ENCODE measurements at places on chromosomes 11 and 22. TPM values are rescaled to one million over a fixed set of nuclear protein-coding genes. Genes with fewer than 3 reads are reported as not detected.

The ART1 gene
- not detected for total RNA-seq

The SMIM38 gene
- not detected for total RNA-seq

The PRRG4 gene
- total RNA-seq = 0.14 TPM

DNA sequence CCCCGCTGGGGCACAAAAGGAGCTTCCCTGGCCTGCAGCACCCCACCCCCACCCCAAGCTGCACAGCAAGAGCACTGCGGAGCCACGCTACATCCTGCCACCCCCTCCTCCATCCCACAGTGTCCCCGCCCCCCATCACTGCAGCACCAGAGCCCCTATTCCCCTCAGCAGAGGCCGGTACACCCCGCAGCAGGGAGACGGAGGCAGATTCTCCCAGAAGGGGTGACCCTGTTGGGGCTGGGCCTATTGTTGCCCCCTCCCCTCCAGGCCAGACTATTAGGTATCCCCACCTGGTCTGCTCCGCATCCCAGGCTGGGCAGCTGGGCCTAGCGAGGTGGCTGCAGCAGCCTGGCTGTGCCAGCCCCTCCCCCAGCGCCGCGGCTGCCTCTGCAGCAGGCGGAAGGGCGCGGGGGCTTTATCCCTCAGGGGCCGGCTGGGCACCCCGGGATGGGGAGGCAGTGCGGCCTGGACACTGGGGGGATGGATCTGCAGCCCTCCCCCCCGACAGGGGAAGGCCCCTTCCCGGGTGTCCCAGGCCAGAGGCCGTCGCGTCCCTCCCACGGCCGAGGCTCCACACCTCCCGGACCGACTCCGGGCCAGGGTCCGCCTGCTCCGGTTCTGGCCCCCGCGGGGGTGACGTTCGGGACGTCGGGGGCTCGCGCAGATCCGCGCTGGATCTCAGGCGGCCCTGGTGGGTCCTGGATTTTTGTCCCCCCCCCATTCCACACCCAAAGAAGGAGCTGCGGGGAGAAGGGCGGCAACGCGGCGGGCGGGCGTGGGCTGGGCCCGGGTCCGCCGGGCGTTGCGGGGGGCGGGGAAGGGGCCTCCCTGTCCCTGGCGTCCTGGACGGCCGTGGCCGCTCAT, 943 bp downstream of the DUSP8 start:
- H3K27me3 ChIP-seq = peaks cover 14% of the 10 kb centered on the region
- no peaks in the 10 kb centered on the region for H3K36me3 ChIP-seq
- no peak for DNase-seq

DNA sequence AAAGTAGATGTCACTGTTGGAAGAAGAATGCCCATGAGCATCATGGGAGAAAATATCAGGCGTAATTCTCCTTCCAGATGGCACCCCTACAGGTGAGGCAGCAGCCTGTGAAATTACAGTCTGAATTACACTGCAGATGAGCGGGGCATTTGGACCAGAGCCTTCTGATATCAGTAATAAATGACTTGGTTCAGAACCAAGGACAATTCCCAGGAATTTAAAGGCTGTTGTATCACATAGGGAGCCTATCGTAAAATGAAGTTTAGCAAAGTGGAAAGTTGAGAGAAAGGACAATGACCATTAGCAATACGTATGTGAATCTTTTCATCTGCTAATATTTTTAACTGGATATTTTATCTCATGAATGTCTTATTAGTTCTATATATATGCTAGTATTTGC, 61.3 kb downstream of the PRMT3 start:
- H3K36me3 ChIP-seq = no peaks in the 10 kb centered on the region
- H3K27me3 ChIP-seq = no peaks in the 10 kb centered on the region
- no peaks in the 10 kb centered on the region for H3K4me1 ChIP-seq
- no peak overlapping the region for H3K4me3 ChIP-seq
- no peak for DNase-seq

GRCh38 chr11:69531071-69531716, 49.7 kb downstream of the LINC01488 start:
- H3K4me1 ChIP-seq = no peaks in the 10 kb centered on the region
- no peaks in the 10 kb centered on the region for H3K27me3 ChIP-seq
- no peak for DNase-seq

- no peaks in the 10 kb centered on the region for H3K36me3 ChIP-seq
- DNase-seq = no peak
- no peaks in the 10 kb centered on the region for H3K27me3 ChIP-seq
- H3K27ac ChIP-seq = no peak overlapping the region
- H3K4me3 ChIP-seq = no peak overlapping the region
Observed at GRCh38 chr11:119412072-119412471, 10.9 kb downstream of the THY1 start.

- peaks cover 29% of the 10 kb centered on the region for H3K4me1 ChIP-seq
- H3K4me3 ChIP-seq = no peak overlapping the region
- no peak overlapping the region for H3K27ac ChIP-seq
- no peaks in the 10 kb centered on the region for H3K36me3 ChIP-seq
Observed at GRCh38 chr22:36236388-36237319, 2.7 kb downstream of the APOL2 start.

- H3K4me3 ChIP-seq = no peak overlapping the region
- peaks cover 19% of the 10 kb centered on the region for H3K4me1 ChIP-seq
- no peaks in the 10 kb centered on the region for H3K36me3 ChIP-seq
- no peaks in the 10 kb centered on the region for H3K27me3 ChIP-seq
- peak; percentile 44 for DNase-seq
- no peak overlapping the region for H3K27ac ChIP-seq
Observed at GRCh38 chr11:107706531-107706930, 5.3 kb downstream of the SLN start.

- H3K27ac ChIP-seq = no peak overlapping the region
- H3K36me3 ChIP-seq = no peaks in the 10 kb centered on the region
- no peaks in the 10 kb centered on the region for H3K27me3 ChIP-seq
- peaks cover 40% of the 10 kb centered on the region for H3K4me1 ChIP-seq
Observed at GRCh38 chr11:14420223-14420622, 61.2 kb upstream of the RRAS2 start.

- H3K4me1 ChIP-seq = no peaks in the 10 kb centered on the region
- no peak for DNase-seq
- H3K27ac ChIP-seq = no peak overlapping the region
Observed at GRCh38 chr11:56522008-56522407, 21.0 kb downstream of the OR5M11 start.

- no peak for DNase-seq
- no peaks in the 10 kb centered on the region for H3K36me3 ChIP-seq
- H3K27ac ChIP-seq = no peak overlapping the region
- no peak overlapping the region for H3K4me3 ChIP-seq
Observed at GRCh38 chr11:135075740-135076139, 663.7 kb upstream of the B3GAT1 start.

DNA sequence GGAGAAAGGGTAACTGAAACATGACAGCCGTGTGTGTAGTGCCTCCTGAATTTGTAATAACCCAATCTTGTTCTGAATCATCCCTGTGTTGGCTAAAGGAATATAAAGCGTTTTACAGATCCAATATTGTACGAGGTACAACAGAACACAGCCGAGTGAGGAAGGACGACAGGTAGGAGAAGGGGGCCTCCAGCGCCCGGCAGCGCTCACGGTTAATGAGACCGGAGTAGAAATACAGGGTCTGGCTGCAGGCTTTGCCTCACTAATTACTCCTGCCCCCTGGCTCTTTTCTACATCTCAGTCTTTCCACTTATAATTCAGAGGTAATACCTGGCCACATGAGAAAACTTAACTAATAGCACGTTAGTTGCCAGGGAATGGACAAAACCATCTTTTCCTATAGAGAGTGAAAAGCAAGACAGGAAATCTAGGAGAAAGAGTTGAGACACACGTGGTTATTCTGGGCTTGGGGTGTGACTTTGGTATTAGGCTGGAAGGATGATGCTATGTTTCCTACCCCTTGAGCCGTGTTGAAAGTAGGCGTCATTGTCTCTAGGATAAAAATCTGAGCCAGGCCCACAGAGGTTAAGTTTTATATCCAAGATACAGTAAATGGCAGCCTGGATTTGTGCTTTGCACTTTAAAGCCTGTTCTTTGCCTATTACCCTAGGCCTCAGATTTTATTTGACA, 54.1 kb downstream of the GRIK4 start:
- H3K27ac ChIP-seq = peak overlapping the region; percentile 60
- DNase-seq = peak; percentile 52
- no peaks in the 10 kb centered on the region for H3K36me3 ChIP-seq

- H3K36me3 ChIP-seq = no peaks in the 10 kb centered on the region
- DNase-seq = no peak
- H3K4me3 ChIP-seq = no peak overlapping the region
- no peaks in the 10 kb centered on the region for H3K27me3 ChIP-seq
- H3K27ac ChIP-seq = no peak overlapping the region
Observed at GRCh38 chr11:61773356-61773755, 19.0 kb downstream of the TMEM258 start.

DNA sequence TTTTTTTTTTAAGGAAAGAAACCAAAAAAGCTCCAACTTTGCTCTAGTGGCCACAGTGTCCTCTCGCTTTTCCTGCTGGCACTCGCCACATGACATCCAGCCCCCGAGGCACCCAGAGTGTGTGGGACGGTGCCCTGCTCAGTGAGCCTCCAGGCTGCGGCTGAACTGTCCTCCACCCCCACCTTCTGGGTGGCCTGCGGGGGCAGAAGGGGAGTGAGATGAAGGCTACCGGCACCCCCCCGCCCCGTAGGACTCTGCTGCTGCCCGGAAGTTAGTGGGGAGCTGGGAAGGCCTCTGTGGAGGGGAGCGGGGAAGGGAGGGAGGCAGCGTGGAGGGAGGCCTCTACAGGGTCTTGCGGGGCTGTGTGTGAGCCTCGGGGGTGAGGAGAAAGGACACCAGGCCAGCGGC, 264.4 kb downstream of the CTTN start:
- no peaks in the 10 kb centered on the region for H3K36me3 ChIP-seq
- H3K27ac ChIP-seq = no peak overlapping the region
- peaks cover 4% of the 10 kb centered on the region for H3K4me1 ChIP-seq
- no peak for DNase-seq
- no peak overlapping the region for H3K4me3 ChIP-seq

DNA sequence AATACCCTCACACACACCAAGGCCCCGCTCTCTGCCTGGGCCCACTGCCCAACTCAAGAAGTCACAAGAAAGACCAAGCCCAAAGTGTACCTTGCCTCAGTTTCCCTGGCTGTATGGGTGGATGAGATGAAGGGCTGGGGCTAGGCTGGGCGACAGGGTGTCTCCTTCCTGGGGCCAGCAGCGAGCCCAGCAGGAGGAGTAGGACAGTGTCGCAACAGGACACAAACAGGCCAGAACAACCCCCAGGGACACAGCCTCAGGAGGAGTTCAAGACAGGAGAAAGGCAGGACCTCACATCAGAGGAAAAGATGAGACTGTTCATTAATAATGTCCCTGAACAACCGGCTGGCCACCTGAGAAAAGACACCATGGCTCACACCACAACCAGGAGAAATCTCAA, 13.3 kb downstream of the CSNK1E start:
- no peak for DNase-seq
- H3K4me1 ChIP-seq = peaks cover 29% of the 10 kb centered on the region
- H3K4me3 ChIP-seq = no peak overlapping the region
- H3K27ac ChIP-seq = no peak overlapping the region

- H3K4me1 ChIP-seq = peaks cover 10% of the 10 kb centered on the region
- no peak overlapping the region for H3K27ac ChIP-seq
- H3K36me3 ChIP-seq = peaks cover 2% of the 10 kb centered on the region
- no peaks in the 10 kb centered on the region for H3K27me3 ChIP-seq
Observed at GRCh38 chr11:67302571-67303131, 679 bp upstream of the SSH3 start.

DNA sequence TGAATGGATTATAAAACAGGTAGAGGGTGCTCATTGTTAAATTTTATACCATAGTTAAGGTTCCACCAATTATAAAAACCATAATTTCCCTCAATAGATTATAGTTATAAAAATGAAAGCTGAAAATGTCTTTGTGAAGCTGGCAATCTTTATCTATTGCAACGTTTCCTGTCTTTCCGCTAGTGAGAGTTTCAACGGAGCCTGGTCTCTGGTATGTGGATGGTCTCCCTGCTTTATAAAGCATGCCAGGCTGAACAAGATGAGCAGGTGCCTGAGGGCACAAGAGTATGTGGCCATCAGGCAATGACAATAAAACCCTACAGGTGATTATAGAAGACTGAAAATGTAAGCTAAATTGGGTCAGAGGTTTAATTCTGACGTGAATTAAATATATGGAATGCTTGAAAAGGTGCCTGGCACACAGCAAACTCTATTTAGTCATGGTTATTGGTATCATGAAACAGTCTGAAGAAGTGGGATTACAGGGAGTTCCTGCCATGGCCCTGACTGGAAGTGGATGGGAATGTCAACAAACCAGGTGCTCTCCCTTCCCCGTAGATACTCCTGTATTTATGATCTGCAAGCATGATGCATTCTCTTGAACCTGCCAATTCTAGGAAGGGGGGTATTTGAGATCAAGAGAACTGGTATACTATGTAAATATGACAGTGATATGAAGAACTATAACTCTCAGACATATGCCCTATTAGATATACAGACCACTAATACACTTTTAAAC, 115.7 kb downstream of the ENTHD1 start:
- DNase-seq = no peak
- peaks cover 9% of the 10 kb centered on the region for H3K27me3 ChIP-seq
- H3K4me3 ChIP-seq = no peak overlapping the region
- H3K27ac ChIP-seq = no peak overlapping the region
- H3K4me1 ChIP-seq = no peaks in the 10 kb centered on the region
- no peaks in the 10 kb centered on the region for H3K36me3 ChIP-seq

DNA sequence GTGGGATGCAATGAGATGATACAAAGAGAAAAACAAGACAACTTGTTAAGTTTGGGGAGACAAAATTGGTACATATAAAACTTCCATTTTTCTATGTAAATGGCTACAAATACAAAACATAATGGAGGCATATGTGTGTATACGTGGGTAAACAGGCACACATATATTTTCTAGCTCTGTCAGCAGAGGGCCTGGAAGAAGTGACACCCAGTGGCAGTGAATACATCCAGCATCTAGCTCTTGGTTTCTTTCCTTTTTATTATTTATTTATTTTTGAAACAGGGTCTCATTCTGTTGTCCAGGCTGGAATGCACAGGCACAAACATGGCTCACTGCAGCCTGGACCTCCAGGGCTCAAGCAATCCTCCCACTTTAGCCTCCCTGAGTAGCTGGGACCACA, 5.0 kb upstream of the RASL10A start:
- H3K27me3 ChIP-seq = peaks cover 13% of the 10 kb centered on the region
- no peaks in the 10 kb centered on the region for H3K36me3 ChIP-seq
- H3K4me1 ChIP-seq = no peaks in the 10 kb centered on the region
- H3K27ac ChIP-seq = no peak overlapping the region
- no peak overlapping the region for H3K4me3 ChIP-seq

DNA sequence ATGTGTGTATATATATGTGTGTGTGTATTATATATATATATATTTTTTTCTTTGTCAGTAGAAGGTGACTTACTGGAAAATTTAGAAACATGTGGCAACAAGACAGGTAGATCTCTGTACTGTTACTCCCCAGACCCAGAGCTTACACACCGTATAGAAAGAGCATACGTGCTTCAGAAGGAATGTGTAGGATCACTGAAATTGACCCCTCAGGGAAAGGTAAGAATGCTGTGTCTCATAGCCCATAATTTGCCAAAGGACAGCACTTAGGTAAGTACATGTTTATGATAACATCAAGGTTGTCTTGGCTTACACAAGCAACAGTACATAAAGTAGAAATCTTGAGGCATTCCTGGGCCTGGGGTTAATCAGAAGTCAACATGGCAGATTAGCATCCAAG, 54.2 kb upstream of the PDE3B start:
- H3K27ac ChIP-seq = no peak overlapping the region
- DNase-seq = no peak
- no peak overlapping the region for H3K4me3 ChIP-seq
- H3K27me3 ChIP-seq = no peaks in the 10 kb centered on the region
- H3K36me3 ChIP-seq = no peaks in the 10 kb centered on the region

- H3K36me3 ChIP-seq = no peaks in the 10 kb centered on the region
- H3K4me1 ChIP-seq = peaks cover 17% of the 10 kb centered on the region
- no peak overlapping the region for H3K4me3 ChIP-seq
- peaks cover under 1% of the 10 kb centered on the region for H3K27me3 ChIP-seq
- no peak for DNase-seq
Observed at GRCh38 chr22:45069925-45070324, 60.1 kb upstream of the PHF21B start.
